Hindlimb muscle (tissue), 1 donor: ENCODE measurements at places on chromosomes 11 and 22. TPM values are rescaled to one million over a fixed set of nuclear protein-coding genes. Genes with fewer than 3 reads are reported as not detected.

DDX25 gene
- 0.62 TPM for polyA plus RNA-seq

MDK gene
- 185 TPM for polyA plus RNA-seq

IL18 gene
- polyA plus RNA-seq, result 0.68 TPM

CCDC116 gene
- 0.45 TPM for polyA plus RNA-seq

EXPH5 gene
- polyA plus RNA-seq, result 0.57 TPM

RASGRP2 gene
- polyA plus RNA-seq, result 43.6 TPM

DNAJB13 gene
- polyA plus RNA-seq, result 0.44 TPM

ELFN2 gene
- polyA plus RNA-seq, result 1.1 TPM

SLC29A2 gene
- polyA plus RNA-seq, result 40.8 TPM

MAPK1 gene
- polyA plus RNA-seq, result 126 TPM

SAA1 gene
- not detected for polyA plus RNA-seq

LDHAL6A gene
- 0.22 TPM for polyA plus RNA-seq

OR52I1 gene
- polyA plus RNA-seq, result not detected

MYOD1 gene
- 100 TPM for polyA plus RNA-seq

CARD18 gene
- not detected for polyA plus RNA-seq
